ENCODE measurements at places on chromosomes 7 and 10.

DNA sequence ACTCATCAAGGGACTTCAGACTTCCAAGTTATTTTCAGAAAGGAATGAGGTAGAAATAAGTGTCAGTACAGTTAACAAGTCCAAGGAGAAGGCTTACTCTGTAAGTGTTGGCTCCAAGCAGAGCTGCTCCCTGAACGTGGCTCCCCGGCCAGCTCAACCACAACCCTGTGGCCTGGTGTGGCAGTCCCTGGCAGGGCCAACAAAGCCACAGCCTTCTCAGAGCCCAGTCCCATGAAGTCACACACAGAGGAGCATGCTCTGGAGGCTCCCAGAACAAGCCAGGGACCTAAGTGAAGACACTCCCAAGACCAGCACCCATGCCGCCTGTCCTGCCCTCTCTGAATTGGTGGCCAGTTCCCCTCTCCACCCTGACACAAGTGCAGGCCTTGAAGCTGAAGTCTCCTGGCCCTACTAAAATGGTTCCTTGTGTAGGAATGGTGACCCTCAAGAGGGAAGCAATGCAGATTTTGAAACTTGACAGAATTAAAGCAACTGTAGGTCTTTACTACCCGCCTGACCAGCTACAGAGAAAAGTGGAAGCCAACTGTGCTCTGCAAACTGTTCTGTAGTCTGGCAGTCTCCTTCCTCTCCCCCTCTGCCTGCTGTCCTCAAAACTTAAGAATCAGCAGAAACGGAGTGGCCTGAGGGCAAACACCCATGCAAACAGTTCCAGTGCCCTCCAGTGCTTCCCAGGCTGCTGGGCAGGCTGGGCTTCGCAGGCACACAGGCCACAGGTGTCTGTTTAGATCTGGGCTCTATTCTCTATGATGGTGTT is 51.1 kb downstream of the NOD1 start:
- DNase-seq: no peak

DNA sequence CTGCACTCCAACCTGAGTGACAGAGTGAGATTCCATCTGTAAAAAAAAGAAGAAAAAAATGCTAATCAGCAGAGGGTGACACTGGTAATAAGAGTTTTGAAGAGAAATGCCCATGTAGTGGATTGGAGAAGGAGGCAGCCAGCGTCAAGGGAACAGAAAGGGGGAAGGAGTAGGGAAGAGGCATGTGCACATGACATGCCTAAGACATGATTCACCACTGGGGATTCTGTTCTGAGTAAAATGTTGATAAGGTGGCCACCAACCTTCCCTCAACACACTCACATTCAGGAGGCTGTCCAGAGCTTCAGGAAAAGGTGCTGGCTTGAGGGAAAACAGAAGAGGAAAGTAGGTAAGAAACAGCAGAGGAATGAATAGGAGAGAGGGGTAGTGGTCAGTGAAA is 39.9 kb downstream of the AKR1D1 start:
- DNase-seq: peak; percentile 90

GRCh38 chr7:74403521-74404387 is 50.0 kb upstream of the GTF2IRD1 start:
- DNase-seq: no peak

GRCh38 chr10:21399392-21400035 is 126.0 kb downstream of the SKIDA1 start:
- DNase-seq: peak; percentile 95

GRCh38 chr7:1124816-1125602 is 35.0 kb downstream of the ZFAND2A start:
- DNase-seq: no peak

GRCh38 chr10:88006261-88006660 is 142.8 kb downstream of the PTEN start:
- DNase-seq: no peak

DNA sequence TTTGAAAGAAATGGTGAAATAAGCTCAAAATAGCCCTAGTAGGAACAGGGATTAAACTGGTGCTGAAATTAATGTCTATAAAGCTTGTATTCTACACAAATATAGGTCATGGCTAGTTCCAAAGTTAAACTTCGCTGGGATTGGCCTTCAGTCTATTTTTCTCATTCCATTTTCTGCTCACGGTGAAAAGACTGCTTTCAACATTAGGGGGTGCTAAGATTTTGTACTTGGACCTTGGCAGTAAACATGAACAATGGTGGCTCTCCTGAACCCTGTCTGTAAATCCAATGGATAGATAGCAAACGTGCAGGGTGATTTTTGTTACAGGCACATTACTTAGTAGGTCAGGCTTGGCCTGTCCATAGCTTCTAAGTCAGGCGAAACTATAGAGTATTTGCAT is 36.0 kb upstream of the RSU1 start:
- DNase-seq: peak; percentile 83

DNA sequence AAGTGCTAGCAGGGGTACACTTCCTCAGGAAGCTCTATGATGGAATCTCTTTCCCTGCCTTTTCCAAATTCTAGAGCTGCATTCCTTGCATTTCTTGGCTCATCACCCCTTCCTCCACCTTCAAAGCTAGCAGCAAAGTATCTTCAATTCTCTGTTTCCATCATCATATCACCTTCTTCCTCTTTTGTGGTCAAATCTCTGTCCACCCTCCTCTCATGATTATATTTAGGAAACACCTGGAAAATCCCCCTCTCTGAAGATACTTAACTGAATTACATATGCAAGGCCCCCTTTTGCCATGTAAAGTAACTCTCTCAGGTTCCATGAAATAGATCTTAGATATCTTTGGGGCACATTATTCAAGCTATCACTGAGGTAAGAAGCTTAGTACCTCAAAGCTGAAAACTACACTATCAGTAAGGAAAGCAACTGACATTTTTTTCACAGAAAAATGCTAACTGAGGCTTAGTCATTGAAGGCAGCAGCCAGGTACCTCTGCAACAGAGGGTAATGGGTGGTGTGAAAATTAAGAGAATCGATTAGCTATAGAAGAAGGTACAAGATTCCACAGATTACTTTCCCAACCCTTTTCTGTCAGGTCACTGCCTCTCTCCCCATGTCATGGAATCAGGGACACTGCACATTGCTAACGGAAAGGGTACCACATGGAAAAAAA is 197.3 kb downstream of the MACC1 start:
- DNase-seq: no peak

DNA sequence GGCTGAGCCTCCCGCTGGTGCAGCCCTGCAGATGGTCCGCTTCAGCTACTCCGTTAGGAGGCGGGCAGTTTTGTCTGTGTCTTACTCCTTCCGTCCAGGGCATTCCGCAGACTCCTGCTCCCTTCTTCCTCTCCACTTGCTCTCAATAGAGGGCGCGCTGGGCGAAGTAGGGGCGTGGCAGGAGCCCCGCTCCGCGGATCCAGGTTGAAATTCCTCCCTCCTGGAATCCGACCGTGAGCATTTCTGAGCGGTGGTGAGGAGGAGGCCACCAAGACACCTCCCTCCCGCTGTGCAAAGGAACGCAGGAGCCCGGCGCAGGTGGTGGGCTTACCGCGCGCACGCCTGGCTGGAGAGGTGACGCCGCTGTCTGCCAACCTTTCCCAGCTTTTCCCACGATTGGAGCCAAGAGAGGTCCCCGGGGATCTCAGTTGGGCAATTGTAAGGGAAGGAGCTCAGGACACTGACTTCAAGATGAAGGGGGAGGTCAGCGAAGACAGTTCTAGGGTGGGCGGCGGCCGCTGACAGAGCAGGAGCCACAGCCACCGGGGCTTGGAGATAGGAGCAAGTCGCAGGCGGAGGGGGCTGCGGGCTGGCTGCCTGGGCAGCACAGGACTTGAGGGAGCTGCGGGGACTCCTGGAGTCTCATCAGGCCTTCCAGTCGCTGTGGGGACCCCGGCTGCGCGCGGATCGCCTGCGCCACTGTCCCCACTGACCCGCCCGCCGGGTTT is 1011.3 kb downstream of the XPNPEP1 start:
- DNase-seq: peak; percentile 74

DNA sequence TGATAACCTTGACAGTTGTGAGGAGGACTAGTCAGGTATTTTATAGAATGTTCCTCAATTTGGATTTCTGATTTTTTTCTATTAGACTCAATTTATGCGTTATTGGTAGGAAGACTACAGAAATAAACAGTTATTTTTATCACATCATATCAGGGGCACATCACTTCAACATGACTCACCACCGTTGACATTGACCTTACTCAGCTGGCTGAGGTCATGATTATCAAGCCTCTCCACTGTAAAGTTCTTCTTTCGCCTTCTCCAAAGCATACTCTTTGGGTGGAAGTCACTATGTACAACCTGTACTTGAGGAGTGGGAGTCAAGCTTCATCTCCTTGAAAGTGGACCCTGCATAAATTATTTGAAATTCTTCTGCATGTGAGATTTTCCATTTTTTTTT is 194.3 kb upstream of the IGFBP3 start:
- peak; percentile 47 for DNase-seq

DNA sequence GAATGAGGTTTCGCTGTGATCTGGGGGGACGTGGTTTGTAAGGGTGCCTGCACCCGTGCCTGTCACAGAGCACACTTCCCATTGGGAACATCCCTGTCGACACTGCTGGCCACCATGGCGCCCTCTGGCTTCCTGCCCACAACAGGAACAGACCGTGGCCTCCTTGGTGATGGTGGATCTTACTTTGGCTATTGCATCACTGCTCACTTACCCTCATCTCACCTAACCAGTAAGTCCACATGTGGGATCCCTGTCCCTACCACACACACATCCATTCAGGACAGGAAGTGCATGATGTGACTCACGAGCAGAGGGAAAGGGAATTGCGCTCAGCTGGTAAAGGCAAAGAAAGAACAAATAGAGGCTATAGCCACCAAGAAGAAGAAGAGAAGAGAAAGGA is 26.2 kb upstream of the SEC61G start:
- DNase-seq: no peak

GRCh38 chr7:519484-520390 is at the start of gene PDGFA:
Gene PDGFA (minus strand): TSS chr7:519846. CDS start chr7:519001, 845 bp downstream.
- peak; percentile 58 for DNase-seq

- no peak for DNase-seq
Observed at GRCh38 chr10:32384171-32384570, 37.2 kb upstream of the EPC1 start.

- peak; percentile 95 for DNase-seq
Observed at GRCh38 chr10:34638406-34639054, 176.6 kb downstream of the PARD3 start.

DNA sequence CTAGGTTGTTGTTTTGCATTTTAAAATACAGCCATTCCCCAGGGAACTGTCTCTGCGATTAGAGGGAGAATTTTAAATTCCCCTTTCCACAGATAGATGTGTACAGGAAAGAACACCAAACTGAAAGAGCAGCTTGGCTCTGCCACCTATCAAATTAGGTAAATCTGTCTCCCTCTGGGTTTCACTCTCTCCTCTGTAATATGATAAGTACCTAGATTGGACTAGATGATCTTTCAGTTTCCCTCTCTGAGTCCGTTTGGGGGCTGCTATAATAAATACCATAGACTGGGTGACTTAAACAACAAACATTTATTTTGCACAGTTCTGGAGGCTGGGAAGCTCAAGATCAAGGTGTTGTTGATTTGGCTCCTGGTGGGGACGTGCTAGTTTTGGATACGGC is 186.0 kb downstream of the KIF20B start:
- DNase-seq: no peak

DNA sequence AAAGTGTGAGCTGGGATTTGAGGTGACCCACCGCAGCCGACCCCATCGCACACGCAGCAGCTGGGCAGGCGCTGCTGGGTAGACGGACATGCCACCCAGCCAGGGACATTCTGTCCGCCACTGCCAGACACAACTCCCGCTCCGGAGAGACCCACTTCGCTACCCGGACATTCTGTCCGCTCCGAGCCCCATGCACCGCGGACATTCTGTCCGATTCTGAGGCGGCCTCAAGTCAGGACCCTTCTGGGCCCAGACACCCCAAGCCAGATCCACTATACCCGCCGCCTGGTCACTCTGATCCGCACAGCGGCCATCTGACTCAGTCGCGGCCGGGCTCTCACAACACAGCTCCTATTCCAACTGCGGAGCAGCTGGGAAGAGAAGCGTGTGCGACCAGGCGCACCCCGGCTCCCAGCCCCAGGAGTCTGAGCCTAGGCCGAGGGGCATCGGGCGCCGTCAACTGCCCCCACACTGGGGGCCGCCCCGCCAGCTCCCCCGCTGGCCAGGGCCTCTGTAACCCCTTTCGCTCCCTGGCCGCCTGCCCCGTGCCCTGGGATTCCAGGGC is 763 bp downstream of the PITX3 start:
- DNase-seq: no peak

GRCh38 chr7:26858241-26858715 is 6.1 kb downstream of the SKAP2 start:
- no peak for DNase-seq

- no peak for DNase-seq
Observed at GRCh38 chr10:49518566-49518965, 20.4 kb downstream of the ERCC6 start.

GRCh38 chr7:155660758-155661093 is 16.3 kb downstream of the RBM33 start:
- no peak for DNase-seq

DNA sequence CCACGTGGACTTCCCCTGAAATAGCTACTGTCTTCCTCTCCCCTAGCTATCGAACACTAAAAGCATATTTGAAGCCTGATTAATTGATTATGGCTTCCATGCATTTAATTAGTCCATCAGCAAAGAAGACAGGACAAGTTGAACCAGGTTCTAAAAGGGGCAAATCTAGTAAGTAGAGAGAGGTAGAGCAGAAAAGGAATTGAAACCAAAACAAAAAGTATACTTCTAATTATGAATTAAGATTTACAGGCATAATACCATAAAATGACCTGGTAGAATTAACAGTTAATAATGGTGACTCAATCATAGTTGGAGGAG is 393 bp upstream of the DNAJC1 start:
- no peak for DNase-seq

DNA sequence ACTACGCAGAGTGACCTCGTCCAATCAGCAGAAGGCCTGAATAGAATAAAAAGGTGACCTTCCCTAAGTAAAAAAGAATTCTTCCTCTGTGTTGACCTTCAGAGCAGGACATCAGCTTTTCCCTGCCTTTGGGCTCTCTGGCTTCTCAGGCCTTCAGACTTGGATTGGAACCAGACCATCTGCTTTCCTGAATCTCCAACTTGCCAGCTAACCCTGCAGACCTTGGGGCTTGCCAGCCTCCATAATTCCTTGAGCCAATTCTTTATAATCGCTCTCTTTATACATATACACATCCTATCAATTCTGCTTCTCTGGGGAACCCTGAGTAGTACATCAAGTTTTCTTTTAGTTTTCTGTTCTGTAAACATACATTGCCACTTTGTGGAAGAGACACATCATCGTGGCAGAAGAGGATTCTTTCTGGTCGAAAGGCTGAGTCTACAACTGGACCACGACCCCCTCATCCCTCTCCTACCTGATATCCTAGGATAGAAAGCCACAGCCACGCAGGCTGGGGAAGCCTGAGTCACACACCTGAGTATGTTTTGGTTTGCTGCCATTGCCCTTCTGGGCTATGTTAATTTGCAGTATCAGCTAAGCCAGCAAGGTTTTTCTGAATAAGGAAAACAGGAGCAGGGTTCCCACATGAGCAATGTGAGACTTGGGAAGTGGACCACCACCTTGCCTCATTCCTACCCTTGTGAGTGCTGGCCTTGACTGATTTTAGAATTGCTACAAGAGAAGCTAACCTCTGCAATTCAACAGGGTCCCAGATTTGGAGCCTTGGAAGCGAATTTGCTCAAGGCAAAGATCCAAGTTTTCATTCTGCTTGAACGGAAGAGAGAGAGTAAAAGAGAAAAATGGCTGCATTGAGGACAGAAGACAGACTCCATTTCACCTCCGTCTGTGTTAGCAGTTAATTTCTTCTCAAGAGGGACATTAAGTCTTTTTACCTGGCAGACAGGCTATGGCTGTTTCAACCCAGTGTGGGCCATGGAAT is 445.2 kb upstream of the FZD8 start:
- no peak for DNase-seq

- DNase-seq: peak; percentile 9
Observed at GRCh38 chr10:6918305-6918704, 338.2 kb upstream of the PRKCQ start.

- peak; percentile 72 for DNase-seq
Observed at GRCh38 chr10:126041804-126042231, 145.5 kb downstream of the FANK1 start.

Measured in choroid plexus epithelial cell (primary cell).